Esophagus muscularis mucosa (tissue), 4 donors: ENCODE measurements at places on chromosomes 4 and X.
A peak's percentile ranks its signal among the peaks of the same experiment; 100 is the strongest.

DNA sequence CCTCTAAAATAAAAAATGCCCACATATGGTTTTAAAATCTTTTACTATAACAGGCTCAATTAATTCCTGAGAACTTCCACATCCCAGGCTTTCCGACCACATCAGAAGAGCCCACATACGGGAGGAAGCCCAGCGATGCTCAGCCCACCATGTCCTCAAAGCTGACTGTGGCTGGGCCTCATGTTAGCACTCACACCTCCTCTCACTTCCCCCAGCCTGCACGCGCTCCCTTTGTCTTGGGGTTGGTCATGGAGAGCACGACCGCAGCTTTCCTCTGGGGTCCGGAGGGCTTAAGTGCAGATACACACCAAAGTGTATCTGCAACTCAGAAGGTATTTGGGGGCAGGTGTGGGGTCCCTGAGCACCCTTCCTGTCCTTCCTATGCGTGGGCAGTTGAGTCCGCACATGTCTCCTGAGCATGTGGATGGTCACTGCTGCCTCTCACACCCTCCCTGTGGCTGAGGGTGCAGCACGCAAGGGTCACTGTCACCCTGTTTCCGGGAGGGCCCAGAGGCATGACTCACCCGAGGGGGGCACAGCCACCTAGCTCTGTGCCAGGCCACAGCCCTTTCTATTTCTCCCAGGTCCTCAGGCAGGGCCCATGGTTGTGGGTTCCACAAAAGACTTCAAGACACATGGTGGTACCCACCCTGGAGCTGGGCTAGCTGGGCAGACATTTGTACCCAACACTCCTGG lies 21.2 kb downstream of the WDR1 start:
- H3K27me3 ChIP-seq = no peaks in the 10 kb centered on the region
- H3K4me1 ChIP-seq = peaks cover 96% of the 10 kb centered on the region
- DNase-seq = no peak

GRCh38 chr4:101252721-101253120 lies 94.6 kb downstream of the PPP3CA start:
- H3K4me3 ChIP-seq = no peak overlapping the region
- no peaks in the 10 kb centered on the region for H3K36me3 ChIP-seq
- no peak overlapping the region for H3K27ac ChIP-seq
- DNase-seq = no peak

DNA sequence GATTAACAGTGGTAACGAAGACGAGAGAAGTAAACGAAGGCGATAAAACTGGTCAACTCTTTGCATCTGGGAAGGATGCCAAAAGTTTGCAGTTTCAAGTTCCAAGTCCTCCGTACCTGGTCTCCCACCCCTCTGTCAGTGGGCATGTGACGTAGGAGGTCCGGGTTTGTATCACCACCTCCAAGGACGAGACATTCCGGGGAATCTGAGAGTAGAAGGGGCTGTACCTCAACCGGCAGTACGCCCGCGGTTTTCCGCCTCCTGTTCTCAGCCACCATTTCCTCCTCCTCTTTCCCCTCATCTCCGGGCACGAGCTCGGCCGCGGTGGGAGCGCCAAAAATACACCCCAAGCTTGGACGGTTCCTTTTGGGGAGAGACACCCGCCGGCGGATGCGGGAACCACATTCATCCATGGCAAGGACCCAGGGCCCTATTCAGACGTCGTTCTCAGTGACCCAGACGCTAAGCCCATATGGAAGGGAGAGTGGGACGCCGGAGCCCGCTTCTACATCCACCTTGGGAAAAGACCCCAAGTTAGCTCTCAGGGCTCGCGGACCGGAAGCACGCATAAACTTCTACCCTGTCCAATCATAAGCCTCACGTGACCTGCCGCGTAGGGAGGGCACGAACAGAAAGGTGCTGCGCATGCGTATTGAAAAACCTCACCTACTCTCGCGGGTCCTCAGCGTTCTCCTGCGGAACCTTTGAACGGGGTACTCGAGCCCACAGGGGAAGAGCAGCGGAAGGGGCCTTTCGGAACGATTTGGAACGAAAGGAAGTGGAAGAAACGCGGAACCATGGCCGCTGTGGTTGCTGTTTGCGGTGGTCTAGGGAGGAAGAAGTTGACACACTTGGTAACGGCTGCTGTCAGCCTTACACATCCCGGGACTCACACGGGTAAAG lies at the start of the genes HELQ and MRPS18C:
Gene HELQ, minus strand, starts transcription at position 543 of the 903 bp plus-strand sequence. Its CDS starts 130 bp downstream, at position 413.
Gene MRPS18C, plus strand, starts transcription at position 778 of the 903 bp plus-strand sequence. Its CDS starts 20 bp downstream, at position 798.
- peaks cover 23% of the 10 kb centered on the region for H3K36me3 ChIP-seq
- H3K27me3 ChIP-seq = no peaks in the 10 kb centered on the region
- peak; percentile 99 for DNase-seq
- H3K27ac ChIP-seq = peak within 1 kb of the TSS; percentile 97

DNA sequence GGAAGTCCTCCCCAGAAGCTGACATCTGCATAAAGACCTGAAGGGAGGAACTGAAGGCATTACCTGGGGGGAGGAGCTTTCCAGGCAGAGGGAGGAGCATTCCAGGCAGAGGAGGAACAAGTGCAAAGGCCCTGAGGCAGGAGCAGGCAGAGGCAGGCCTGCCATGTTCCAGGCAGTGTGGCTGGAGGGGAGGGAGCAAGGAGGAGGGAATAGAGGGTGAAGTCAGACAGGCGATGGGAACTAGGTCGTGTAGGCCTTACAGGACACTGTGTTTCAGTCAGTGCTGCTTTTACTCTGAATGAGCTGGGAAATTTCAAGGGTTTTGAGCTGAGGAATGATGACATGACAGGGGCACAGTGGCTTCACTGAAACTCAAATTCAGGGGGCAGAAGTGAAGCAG lies 292.7 kb downstream of the BCOR start:
- H3K4me3 ChIP-seq = no peak overlapping the region
- no peak overlapping the region for H3K27ac ChIP-seq
- DNase-seq = no peak
- no peaks in the 10 kb centered on the region for H3K36me3 ChIP-seq
- no peaks in the 10 kb centered on the region for H3K4me1 ChIP-seq

DNA sequence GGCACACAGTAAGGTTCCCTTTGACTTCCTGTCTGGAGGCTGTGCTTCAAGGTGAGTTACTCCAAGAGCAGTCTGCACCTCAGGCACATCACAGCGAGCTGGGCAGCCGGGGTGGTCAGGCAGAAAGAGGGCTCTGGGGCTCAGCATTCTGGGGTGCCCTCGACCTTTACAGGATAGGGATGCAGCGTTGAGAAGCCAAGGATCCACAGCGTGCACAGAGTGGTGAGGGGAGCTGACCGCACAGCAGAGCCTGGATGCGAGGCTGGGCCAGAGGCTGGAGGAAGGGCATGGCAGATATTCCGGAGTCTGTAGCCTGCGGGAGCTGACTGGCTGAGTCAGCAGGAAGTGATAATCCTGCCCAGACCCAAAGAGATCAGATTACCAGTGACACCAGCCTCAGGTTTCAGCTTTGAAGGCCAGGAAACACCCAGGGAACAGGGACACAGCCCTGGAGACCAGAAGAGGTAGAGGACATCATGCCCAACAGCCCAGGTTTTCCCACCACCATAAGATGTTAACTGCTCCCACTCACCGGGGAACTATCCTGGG lies 38.4 kb upstream of the PDLIM3 start:
- H3K4me1 ChIP-seq = peaks cover 47% of the 10 kb centered on the region
- no peak overlapping the region for H3K4me3 ChIP-seq
- H3K36me3 ChIP-seq = no peaks in the 10 kb centered on the region
- H3K27ac ChIP-seq = peak overlapping the region; percentile 35
- H3K27me3 ChIP-seq = no peaks in the 10 kb centered on the region

DNA sequence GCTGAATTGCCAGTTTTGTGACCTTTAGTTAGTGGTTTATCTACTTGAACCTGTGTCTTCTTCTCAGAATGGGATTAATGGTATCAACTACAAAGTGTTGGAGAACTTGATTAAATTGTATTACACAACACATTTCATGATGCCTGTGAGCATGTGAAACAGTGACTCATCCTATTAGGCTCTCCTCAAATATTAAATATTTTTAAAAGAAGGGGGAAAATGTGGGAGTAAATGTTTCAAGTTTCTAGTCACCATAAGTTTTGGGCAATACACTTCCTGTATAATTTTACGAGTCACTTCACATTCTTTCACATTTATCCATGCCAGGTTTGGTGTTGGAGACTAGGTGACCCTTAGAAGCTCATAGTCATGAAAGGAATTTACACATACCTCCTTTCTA lies 147.0 kb downstream of the HS3ST1 start:
- H3K27me3 ChIP-seq = no peaks in the 10 kb centered on the region
- no peaks in the 10 kb centered on the region for H3K36me3 ChIP-seq
- no peak overlapping the region for H3K4me3 ChIP-seq
- no peak for DNase-seq

GRCh38 chrX:95383778-95384177 lies 1300.9 kb upstream of the DIAPH2 start:
- no peaks in the 10 kb centered on the region for H3K27me3 ChIP-seq
- no peak overlapping the region for H3K27ac ChIP-seq
- H3K4me3 ChIP-seq = no peak overlapping the region
- no peaks in the 10 kb centered on the region for H3K36me3 ChIP-seq
- H3K4me1 ChIP-seq = no peaks in the 10 kb centered on the region

DNA sequence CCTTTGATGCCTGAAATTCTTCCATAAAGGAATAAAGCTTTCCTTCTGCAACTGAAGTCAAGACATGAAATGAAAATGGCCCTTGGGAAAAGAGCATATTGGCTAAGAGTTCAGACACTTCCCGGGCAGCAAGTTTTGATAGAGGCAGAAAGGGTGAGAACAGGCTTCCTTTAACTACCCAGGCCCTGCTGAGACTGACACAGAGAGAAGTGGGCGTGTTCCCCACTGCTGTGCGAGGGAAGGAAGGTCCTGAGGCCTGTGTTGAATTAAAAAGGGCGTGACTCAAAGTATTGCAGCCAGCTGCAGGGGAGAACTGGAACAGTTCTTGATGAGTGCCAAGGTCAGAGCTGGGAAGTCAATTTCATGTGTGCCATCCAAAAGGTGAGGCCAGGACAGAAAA lies 33.9 kb upstream of the ADGRG2 start:
- DNase-seq = no peak
- no peaks in the 10 kb centered on the region for H3K4me1 ChIP-seq
- H3K4me3 ChIP-seq = no peak overlapping the region
- no peak overlapping the region for H3K27ac ChIP-seq

DNA sequence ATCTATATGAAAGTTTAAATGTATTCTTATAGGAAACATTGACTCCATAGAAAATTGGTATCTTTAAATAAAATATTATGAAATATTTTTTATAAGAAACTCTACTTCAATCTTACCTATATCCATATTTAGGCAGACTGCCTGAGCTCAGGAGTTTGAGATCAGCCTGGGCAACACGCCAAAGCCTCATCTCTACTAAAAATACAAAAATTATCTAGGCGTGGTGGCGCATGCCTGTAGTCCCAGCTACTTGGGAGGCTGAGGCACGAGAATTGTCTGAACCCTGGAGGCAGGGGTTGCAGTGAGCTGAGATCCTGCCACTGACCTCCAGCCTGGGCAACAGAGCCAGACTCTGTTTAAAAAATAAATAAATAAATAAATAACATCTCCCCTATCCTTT lies 47.5 kb downstream of the PABPC4L start:
- no peaks in the 10 kb centered on the region for H3K27me3 ChIP-seq
- no peaks in the 10 kb centered on the region for H3K36me3 ChIP-seq
- no peak overlapping the region for H3K27ac ChIP-seq
- no peaks in the 10 kb centered on the region for H3K4me1 ChIP-seq

- no peak for DNase-seq
- H3K36me3 ChIP-seq = no peaks in the 10 kb centered on the region
- H3K27me3 ChIP-seq = no peaks in the 10 kb centered on the region
- no peak overlapping the region for H3K4me3 ChIP-seq
These were observed 81.6 kb upstream of the MID1 start for GRCh38 chrX:10702031-10702430.

DNA sequence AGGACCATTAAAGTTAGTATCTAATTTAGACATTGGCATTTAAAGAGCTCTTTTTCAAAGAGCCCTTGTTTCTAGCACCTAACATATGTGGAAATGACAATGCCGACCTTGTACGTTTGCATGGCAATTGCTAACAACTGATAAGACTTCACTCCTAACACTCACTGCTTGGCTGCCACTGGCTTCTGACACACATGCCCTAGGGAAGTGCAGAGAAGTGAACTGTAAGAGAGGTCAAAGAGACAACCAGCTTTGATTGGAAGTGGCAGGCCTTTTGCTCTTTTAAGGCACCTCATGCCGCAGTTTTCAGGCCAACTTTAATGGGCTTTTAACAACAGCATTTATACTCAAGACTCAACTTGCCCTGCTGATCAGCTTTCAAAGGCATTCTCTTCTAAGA lies 158.4 kb downstream of the RAB28 start:
- no peaks in the 10 kb centered on the region for H3K27me3 ChIP-seq
- no peak for DNase-seq
- H3K4me3 ChIP-seq = no peak overlapping the region

- no peak overlapping the region for H3K4me3 ChIP-seq
- no peaks in the 10 kb centered on the region for H3K36me3 ChIP-seq
- no peak for DNase-seq
- H3K27ac ChIP-seq = no peak overlapping the region
These were observed 394.6 kb downstream of the SPOCK3 start for GRCh38 chr4:166839615-166840251.
